ENCODE measurements at places on chromosomes 12 and 14. TPM values are rescaled to one million over a fixed set of nuclear protein-coding genes. Genes with fewer than 3 reads are reported as not detected.

GRCh38 chr12:108394196-108394595 lies 55.1 kb upstream of the CMKLR1 start:
- no peaks in the 10 kb centered on the region for H3K4me1 ChIP-seq
- no peak for DNase-seq

GRCh38 chr12:11819643-11820042 lies 170.2 kb downstream of the ETV6 start:
- H3K4me3 ChIP-seq = no peak overlapping the region
- H3K36me3 ChIP-seq = no peaks in the 10 kb centered on the region
- no peaks in the 10 kb centered on the region for H3K4me1 ChIP-seq
- no peak overlapping the region for H3K27ac ChIP-seq
- no peaks in the 10 kb centered on the region for H3K27me3 ChIP-seq

- no peak overlapping the region for H3K27ac ChIP-seq
- peaks cover 32% of the 10 kb centered on the region for H3K36me3 ChIP-seq
- no peak overlapping the region for H3K4me3 ChIP-seq
- H3K27me3 ChIP-seq = no peaks in the 10 kb centered on the region
- no peak for DNase-seq
Measured at GRCh38 chr14:93927800-93928145, 629 bp downstream of the FAM181A start.

- H3K36me3 ChIP-seq = peaks cover 81% of the 10 kb centered on the region
- H3K4me3 ChIP-seq = no peak overlapping the region
- no peak for DNase-seq
- no peaks in the 10 kb centered on the region for H3K4me1 ChIP-seq
Measured at GRCh38 chr14:93936245-93936644, 9.1 kb downstream of the FAM181A start.

GRCh38 chr12:67274186-67274585 lies 5.0 kb downstream of the CAND1 start:
- H3K27ac ChIP-seq = no peak overlapping the region
- no peaks in the 10 kb centered on the region for H3K27me3 ChIP-seq
- H3K36me3 ChIP-seq = no peaks in the 10 kb centered on the region
- no peaks in the 10 kb centered on the region for H3K4me1 ChIP-seq
- DNase-seq = no peak

The ANKRD33 gene
- total RNA-seq = not detected

The IRAK4 gene
- 5.7 TPM for total RNA-seq

GRCh38 chr14:24432259-24433131 lies 2.7 kb downstream of the KHNYN start:
- peak overlapping the region; percentile 2 for H3K4me3 ChIP-seq
- peaks cover 50% of the 10 kb centered on the region for H3K4me1 ChIP-seq
- peaks cover 38% of the 10 kb centered on the region for H3K36me3 ChIP-seq
- DNase-seq = peak; percentile 57
- H3K27me3 ChIP-seq = no peaks in the 10 kb centered on the region
- H3K27ac ChIP-seq = peak overlapping the region; percentile 96

DNA sequence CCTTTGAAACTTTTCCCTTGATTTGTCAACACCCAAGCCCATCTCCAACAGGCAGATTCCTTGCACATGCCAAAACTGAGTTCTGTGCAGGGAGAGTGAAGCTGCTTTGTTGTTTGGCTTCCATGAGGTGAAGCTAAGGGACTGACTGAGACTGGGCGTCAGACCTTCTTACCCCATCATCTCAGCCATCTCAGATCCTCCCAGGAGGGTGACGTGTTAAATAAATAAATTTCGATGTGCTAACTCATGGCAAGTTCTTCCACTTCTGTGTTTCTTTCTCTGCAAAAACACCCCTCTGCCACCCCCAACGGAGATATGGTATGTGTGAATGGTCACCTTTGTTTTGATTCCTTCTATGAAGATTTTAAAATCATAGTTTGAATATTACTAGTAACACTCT lies 17.8 kb downstream of the UTP20 start:
- no peak overlapping the region for H3K27ac ChIP-seq
- H3K4me3 ChIP-seq = no peak overlapping the region
- no peak for DNase-seq
- H3K27me3 ChIP-seq = no peaks in the 10 kb centered on the region

The MMP17 gene
- total RNA-seq = 3.2 TPM

GRCh38 chr14:76546426-76547221 lies 170.7 kb downstream of the ESRRB start:
- no peak for DNase-seq
- H3K27ac ChIP-seq = no peak overlapping the region
- no peaks in the 10 kb centered on the region for H3K36me3 ChIP-seq
- no peaks in the 10 kb centered on the region for H3K27me3 ChIP-seq

- no peaks in the 10 kb centered on the region for H3K27me3 ChIP-seq
- no peaks in the 10 kb centered on the region for H3K36me3 ChIP-seq
- H3K4me1 ChIP-seq = peaks cover 6% of the 10 kb centered on the region
- peak overlapping the region; percentile 7 for H3K27ac ChIP-seq
- DNase-seq = no peak
Measured at GRCh38 chr12:76633415-76633814, 73.8 kb upstream of the OSBPL8 start.

DNA sequence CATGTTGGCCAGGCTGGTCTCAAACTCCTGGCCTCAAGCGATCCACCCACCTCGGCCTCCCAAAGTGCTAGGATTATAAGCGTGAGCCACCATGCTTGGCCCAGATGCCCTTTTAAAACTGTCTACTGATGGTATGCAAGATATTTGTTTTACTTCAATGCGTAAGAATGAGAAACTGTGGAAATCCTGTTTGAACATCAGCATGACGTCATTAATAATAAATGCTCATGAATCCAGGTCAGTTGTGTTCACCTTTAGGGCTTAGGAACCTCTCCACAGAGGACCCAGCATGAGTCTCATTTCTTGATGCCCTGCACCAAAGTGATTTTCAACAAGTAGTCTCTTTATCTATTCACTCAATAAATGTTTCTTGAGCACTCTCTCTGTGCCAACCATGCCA lies 34.5 kb upstream of the FOS start:
- no peak for DNase-seq
- no peaks in the 10 kb centered on the region for H3K27me3 ChIP-seq
- H3K27ac ChIP-seq = no peak overlapping the region
- no peaks in the 10 kb centered on the region for H3K36me3 ChIP-seq
- H3K4me1 ChIP-seq = no peaks in the 10 kb centered on the region
- H3K4me3 ChIP-seq = no peak overlapping the region

DNA sequence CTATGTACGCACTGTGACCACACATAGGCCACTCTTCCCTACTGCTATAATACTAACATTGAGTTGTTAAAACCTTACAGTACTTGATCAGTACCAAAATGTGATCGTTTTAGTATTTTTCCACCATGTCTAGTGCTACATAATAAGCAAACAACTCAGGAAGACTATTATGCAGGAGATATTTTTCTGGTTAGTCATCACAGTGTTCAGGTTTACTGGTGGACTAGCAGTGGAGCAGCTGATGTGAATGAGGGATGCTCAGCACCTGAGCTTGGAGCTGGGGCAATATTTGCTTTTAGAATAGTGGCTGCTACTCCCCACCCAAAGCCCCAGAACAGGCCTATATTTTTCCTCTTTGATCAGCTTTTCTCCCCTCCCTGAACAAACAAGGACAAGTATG lies 513.1 kb downstream of the KCNH5 start:
- no peaks in the 10 kb centered on the region for H3K27me3 ChIP-seq
- no peak overlapping the region for H3K27ac ChIP-seq
- H3K4me3 ChIP-seq = no peak overlapping the region
- H3K4me1 ChIP-seq = no peaks in the 10 kb centered on the region
- DNase-seq = no peak
- no peaks in the 10 kb centered on the region for H3K36me3 ChIP-seq

DNA sequence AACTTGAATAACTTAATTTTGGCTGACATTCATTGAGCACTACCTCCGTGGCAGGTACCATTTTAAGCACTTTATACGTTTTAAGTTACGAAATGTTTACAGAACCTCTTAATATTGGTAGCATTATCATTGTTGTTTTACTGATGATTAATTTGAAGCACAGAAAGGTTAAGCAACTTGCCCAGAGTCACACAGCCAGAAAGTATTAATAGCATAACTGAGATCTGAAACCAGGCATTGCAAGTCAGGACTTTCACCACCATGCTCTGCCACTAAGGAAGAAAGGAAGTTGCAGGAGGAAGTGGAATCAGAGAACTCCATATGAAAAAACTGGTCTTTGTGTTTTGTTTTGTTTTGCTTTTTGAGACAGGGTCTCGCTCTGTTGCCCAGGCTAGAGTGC lies 28.2 kb upstream of the BCAT1 start:
- no peak overlapping the region for H3K4me3 ChIP-seq
- DNase-seq = no peak
- H3K27ac ChIP-seq = no peak overlapping the region
- no peaks in the 10 kb centered on the region for H3K36me3 ChIP-seq
- no peaks in the 10 kb centered on the region for H3K4me1 ChIP-seq
- H3K27me3 ChIP-seq = no peaks in the 10 kb centered on the region

DNA sequence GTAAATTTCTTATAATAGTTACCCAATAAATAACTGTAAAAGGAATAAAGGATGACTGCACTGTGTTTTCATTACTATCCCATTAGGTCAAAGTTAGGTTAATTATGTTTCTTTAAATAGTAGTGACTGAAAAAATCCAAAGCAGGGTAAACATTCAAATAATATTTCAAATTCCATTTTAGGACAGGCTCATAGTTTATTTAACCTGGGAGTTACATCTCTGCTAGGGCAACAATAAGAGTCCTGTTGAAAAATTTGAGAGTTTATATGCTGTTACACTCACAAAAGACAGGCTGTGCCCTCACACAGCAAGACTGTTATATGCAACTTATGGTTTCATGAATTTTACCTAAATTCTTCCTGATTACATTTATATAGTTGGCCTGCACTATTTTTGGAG lies 8.0 kb downstream of the ERP27 start:
- H3K27ac ChIP-seq = no peak overlapping the region
- DNase-seq = no peak
- no peaks in the 10 kb centered on the region for H3K27me3 ChIP-seq
- H3K4me3 ChIP-seq = no peak overlapping the region

- no peak overlapping the region for H3K4me3 ChIP-seq
- no peak overlapping the region for H3K27ac ChIP-seq
- H3K4me1 ChIP-seq = no peaks in the 10 kb centered on the region
- no peaks in the 10 kb centered on the region for H3K27me3 ChIP-seq
Measured at GRCh38 chr12:105204916-105205315, 31.1 kb downstream of the APPL2 start.

The TAS2R20 gene
- total RNA-seq = 0.33 TPM

GRCh38 chr12:132740652-132741051 lies 21.0 kb downstream of the ANKLE2 start:
- H3K27ac ChIP-seq = peak overlapping the region; percentile 70
- no peaks in the 10 kb centered on the region for H3K27me3 ChIP-seq
- peaks cover 90% of the 10 kb centered on the region for H3K36me3 ChIP-seq
- H3K4me1 ChIP-seq = peaks cover 21% of the 10 kb centered on the region
- no peak overlapping the region for H3K4me3 ChIP-seq
- DNase-seq = no peak

DNA sequence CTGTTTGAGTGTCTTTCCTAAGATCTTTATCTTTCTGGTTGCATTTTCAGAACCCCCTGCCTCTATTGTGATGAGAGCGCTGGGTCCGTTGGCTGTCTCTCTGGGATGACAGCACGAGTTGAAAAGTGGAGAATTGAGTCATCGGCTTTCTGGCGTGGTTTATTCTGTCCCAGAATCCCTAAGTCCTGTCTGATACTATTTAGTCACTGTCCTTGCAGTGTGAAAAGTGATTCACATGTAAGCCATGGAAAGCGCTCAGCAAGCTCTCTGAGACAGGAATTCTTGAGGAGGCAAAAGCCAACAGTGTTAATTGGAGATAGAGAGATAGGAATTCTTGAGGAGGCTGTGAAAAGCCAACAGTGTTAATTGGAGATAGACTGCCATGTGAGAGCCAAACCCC lies 121.7 kb downstream of the CHST11 start:
- no peaks in the 10 kb centered on the region for H3K36me3 ChIP-seq
- H3K4me3 ChIP-seq = no peak overlapping the region
- peaks cover 19% of the 10 kb centered on the region for H3K4me1 ChIP-seq
- H3K27me3 ChIP-seq = no peaks in the 10 kb centered on the region
- H3K27ac ChIP-seq = peak overlapping the region; percentile 6

DNA sequence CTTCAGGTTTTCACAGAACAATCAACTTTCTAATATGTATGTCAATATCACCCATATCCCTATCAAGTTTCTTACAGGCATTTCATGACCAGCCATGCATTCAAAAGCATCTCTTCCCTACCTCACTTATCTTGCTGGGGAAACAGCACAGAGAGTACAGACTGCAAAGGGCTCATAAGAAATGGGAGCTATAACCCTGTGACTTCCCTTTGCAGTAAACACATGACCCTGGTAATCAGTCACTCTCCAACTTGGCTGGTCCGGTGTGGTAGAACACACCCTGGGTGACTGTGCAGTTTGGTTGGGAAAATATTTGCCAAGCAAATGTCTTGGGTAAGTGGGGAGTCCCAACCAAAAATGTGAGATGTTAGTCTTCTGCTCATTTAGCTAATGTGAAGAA lies 49.4 kb upstream of the TMCC3 start:
- H3K4me1 ChIP-seq = peaks cover 26% of the 10 kb centered on the region
- no peak overlapping the region for H3K4me3 ChIP-seq
- no peaks in the 10 kb centered on the region for H3K36me3 ChIP-seq
- no peak for DNase-seq
- H3K27me3 ChIP-seq = no peaks in the 10 kb centered on the region

The LTBR gene
- total RNA-seq = 63.6 TPM

All from right atrium auricular region (tissue), 2 donors.